ENCODE measurements at places on chromosomes 11 and 22.

DNA sequence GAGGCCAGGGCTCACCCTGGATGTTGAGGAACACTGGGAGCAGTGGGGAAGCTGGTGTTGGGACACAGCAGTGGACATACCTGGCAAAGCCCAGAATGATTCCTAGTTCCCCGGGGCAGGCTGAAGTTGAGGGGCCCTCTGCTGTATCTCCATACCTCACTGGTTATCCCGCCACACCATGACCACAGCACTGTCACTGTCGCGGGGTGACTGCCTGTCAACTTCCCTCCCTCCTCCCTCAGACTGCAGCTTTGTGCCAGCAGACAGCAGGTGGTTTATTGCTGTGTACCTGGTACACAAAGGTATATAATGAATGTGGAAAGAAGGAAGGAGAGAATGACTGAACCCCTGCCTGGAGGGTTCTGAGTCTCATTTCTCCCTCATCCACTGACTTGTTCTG, 318.7 kb downstream of the TMEM135 start:
- DNase-seq = no peak

DNA sequence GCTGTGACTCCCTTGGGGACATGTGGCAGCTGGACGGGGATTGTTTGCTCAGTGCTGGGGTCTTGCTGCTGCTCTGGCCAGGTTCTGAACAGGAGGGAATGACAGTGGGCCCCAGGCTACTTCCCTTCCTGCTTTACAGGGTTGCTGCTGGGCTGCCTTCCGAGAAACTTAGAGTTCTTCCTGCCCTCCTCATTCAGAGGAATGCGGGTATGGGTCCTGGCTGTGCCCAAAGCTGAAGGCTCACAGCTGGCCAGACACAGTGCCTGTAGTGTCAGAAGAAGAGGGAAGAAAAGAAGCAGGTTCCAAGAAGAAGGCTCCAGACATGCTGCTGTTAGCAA, 108.3 kb upstream of the PARVA start:
- DNase-seq = peak; percentile 89

DNA sequence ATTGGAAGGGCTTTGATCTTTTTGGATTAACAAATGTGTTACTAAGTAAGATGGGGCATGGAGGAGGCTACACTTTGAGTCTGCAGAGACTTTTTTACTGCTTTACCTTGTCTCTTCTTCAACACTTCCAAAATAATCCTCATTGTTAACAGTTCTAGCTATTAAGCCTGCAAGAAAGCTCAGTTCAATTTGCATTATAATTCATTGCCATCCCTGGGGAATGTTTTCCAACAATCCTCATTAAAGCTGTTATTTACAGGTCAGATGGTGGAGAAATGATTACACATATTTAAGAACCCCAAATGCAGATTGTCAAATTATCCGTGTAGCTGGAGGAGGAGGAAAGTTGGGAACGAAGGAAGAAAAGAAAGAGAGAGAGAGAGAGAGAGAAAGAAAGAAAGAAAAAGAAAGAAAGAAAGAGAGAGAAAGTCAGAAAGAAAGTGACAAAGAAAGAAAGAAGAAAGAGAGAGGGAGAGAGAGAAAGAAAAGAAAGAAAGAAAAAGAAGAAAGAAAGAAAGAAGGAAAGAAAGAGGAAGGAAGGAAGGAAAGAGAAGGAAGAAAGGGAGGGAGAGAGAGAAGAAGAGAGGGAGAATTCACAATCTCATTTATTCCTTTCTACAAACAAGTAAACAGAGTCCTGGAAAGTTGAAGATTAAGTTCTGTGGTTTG, 443.9 kb downstream of the INSC start:
- no peak for DNase-seq

DNA sequence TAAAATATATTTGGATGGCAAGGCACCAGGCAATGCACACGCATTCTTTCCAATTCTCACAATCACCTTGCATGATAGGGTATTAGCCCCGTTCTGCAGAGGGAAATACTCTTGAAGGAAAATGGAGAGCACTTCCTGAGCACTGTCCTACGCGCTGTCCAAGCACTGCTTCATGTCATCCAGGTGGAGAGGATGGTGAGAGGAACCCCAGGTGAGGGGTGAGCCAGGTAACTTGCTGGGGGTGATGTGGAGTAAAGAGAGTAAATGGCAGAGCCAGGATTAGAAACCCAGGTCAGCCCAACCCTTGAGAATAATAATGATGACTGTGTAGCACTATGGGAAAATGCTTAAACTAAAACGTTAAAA, 711 bp upstream of the PACSIN2 start:
- DNase-seq = no peak

DNA sequence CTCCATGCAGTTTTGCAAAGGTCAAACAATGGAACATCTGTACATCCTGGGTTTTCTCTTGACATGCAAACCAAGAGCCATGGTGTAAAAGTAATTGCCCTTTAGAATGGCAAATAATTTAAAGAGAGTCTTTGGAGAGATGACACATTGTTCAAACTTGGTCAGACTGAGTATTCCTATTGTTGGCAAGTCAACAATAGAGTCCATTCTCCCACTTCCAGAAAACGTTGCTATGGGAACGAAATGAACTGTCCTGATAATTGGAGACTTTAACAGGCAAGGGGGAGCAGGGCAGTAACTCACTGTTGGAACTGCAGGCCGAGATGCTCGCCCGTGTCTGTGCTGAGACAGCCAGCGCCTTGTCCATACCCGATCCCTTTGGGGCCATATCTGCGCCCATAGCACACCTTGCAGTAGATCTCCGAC, 13.9 kb downstream of the CSRP3 start:
- DNase-seq = no peak

Measured in HT-29 (cell line).